Kasumi-1 (cell line): ENCODE measurements at places on chromosomes 16 and 17.

DNA sequence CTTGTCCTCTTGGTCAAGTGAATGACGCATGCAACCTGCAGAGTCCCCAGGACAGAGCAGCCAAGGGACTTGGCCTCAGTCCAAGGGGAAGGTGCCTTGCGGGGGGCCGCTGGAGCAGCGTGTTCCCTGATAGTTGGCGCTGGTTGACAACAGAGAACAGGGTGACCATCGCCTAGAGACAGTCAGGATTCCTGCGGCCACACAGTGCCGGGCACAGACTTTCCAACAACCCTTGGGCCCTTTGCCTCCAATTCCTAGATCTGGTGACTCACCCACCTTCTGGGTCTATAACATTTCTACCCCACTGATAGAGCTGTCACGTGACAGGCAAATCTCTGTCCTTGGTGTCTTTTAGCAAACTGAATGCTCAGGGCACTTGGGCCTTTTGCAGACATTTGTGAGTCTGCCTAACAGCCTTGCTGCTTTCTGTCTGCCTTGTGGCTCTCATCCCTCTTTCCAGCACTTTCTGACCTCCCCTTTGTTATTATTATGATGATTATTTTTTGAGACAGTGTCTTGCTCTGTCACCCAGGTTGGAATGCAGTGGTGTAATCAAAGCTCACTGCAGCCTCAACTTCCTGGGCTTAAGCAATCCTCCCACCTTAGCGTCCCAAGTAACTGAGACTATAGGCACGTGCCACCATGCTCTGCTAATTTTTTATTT lies 11.9 kb upstream of the TEDC2 start:
- no peak for DNase-seq

- no peak for DNase-seq
These were observed 23.2 kb downstream of the ITGB3 start for GRCh38 chr17:47276868-47277267.

GRCh38 chr17:56937687-56938086 lies 23.2 kb downstream of the COIL start:
- no peak for DNase-seq

- peak; percentile 83 for DNase-seq
These were observed 9.0 kb downstream of the NOG start for GRCh38 chr17:56602292-56603130.

DNA sequence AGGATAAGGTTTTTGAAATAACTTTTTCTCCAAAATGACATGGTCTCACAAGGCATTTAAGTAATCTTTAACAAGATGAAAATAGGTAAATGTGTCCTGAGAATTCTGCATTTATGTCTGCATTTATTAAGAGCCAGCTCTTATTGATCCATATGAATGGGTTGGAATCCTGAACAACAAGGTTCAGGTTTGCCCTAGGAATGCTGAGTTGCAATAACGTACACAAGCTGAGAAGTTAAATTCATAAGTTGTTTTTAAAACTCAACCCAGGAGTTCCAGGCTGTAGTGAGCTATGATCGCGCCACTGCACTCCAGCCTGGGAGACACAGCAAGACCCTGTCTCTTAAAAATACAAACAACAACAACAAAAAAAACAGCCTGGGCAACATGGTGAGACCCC lies 28.1 kb downstream of the GLG1 start:
- no peak for DNase-seq

GRCh38 chr17:15891318-15891717 lies 53.6 kb upstream of the ADORA2B start:
- no peak for DNase-seq

- DNase-seq, result no peak
These were observed 320.5 kb upstream of the TNRC6C start for GRCh38 chr17:77637818-77638575.

DNA sequence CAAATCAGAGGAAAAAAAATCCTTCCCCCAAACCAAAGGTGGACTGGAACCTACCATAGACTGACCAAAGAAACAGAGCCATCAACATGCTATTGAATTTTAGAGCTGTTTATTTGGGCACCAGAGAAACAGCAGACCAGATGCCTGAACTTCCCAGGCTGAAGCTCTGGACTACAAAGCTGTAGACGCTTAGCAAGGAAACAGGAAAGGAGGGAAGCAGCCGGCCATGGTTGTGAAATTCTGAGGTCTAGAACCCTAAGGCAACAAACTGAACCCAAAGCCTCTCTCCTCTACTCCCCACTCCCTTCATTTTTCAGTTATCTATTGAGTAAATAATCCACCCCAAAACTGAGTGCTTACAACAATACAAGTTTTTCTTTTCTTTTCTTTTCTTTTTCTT lies 45.4 kb upstream of the MEIOC start:
- DNase-seq, result peak; percentile 74

GRCh38 chr17:68533887-68534694 lies 21.9 kb downstream of the PRKAR1A start:
- DNase-seq, result peak; percentile 47

GRCh38 chr17:4843321-4844000 lies 10.3 kb downstream of the MINK1 start:
- no peak for DNase-seq

DNA sequence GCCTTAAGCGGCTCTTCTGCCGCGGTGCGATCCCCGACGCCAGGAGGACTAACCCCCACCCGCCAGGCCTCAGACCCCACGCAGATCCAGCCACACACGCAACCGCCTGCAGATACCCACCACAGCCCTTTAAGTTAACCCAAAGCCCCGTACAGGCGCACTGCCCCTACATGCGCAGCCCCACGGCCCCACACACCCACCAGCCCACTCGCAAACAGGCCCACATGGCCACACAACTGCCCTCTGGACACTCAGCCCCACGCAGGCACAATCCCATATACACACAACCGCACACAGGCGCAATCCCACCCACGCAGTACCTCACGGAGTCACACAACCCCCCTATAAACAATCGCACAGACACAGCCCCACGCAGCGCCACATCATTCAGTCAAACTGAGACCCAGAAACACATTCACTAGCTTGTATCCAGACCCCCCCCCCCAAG lies 41.7 kb downstream of the RAI1 start:
- no peak for DNase-seq

DNA sequence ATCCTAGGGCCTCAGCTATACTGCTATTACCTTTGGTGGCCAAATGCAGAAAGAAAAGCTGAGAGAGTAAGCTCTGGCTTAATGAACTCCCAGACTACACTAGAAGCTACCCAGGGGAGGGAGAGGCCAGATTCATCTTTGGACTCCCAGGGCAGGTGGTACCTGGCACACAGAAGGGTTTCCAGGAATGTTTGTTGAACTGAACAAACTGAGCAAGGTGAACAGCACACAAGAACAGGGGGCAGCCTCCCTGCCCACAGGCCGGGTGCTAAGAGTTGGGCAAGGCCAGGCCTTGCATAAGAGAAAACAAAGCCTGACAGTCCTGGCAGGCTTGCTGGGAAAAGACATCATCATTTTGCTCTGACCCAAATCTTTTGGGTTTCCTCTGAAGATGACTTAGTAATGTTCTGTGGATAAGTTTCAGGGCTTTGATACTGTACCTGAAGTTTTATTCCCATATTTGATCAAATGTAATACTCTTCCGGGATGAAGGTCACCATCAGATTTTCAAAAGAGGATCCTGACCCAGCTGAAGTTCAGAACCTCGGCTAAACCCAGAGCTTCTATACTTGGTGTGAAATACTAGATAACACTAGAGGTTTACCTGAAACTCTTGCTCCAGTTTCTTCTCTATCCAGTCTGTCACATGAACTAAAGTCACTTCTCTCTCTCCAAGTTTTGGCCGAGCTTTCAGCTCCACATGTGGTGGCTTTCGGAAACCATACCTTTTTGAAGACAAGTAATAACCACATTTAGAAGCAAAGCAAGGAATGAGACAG lies 20.5 kb upstream of the ERN1 start:
- no peak for DNase-seq

- DNase-seq, result no peak
These were observed 515 bp downstream of the CBFA2T3 start for GRCh38 chr16:88976366-88977017.

GRCh38 chr16:49467540-49468372 lies 94.2 kb downstream of the C16orf78 start:
- no peak for DNase-seq

DNA sequence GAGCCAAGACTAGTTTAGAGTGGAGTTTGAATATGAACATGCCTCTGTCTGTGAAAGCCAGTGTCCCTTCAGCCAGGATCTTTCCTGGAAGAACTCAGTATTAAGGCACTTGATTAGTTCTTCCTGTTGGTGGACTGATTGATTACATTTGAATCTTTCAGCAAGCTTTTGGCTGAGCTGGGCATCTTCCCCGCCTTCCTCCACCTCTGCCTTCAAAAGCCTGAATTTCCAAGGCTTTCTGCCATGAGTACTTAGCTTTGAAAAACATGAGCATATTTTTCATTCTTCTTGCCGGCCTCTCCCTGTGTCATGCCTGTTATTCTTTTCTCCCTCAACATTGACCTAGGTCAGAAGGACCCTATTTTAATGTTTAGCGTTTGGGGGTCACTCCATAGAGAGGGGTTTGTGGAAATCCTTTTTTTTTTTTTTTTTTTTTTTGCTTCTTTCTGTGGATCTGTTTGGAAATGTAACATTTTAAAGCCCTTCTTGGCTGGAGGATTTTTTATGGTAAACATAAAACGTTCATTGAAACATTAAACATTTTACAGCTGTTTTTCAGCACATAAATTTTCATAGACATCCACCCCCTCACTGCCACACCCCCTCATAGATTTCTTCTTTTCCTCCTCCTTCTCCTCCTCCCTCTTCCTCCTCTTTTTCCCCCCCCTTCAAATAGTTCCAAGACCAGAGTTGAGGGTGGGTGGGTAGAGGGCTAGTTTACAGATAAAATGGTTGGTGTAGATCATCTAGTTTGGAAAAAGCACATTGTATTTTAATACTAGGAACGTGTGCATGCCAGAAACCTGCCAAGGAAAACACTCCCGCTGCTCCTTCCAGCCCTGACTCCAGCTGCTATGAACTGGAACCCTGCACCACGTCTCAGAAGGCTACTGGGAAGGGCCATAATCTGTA lies 645.9 kb downstream of the WWOX start:
- no peak for DNase-seq

DNA sequence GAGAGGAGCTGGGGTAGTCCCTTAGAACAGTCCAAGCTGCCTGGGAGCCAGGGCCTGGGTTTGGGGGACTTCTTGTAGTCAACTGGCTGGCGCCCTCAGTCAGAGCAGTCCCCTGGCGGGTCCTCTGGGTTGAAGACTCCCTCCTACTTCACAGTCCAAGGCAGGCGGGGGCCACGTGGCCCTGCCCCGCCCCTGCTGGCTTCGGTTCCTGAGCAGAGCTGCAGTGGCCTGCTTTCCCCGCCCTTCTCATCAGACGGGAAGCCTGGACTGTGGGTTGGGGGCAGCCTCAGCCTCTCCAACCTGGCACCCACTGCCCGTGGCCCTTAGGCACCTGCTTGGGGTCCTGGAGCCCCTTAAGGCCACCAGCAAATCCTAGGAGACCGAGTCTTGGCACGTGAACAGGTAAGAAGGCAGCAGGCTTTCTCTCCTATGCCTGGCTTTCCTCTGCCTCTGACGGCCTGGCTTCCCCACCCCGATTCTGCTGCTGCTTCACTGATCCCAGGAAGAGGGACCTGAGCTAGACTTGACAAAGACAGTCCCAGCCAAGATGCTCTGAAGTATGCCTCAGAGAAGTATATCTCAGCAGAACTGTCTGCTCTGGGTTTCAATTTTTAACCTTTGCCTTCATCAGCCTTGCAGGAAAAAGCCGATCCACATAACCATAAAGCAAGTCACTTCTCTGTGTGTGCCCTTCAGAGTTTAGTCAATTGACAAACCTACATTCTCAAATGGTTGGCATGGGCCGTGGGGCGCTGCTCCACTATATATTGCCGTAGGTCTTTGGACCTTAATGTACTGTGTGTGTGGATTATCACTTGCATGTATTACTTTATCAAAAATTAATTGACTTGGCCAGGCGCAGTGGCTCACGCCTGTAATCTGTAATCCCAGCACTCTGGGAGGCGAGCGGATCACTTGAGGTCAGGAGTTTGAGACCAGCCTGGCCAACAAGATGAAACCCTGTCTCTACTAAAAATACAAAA lies 56.3 kb downstream of the SF3B3 start:
- no peak for DNase-seq

DNA sequence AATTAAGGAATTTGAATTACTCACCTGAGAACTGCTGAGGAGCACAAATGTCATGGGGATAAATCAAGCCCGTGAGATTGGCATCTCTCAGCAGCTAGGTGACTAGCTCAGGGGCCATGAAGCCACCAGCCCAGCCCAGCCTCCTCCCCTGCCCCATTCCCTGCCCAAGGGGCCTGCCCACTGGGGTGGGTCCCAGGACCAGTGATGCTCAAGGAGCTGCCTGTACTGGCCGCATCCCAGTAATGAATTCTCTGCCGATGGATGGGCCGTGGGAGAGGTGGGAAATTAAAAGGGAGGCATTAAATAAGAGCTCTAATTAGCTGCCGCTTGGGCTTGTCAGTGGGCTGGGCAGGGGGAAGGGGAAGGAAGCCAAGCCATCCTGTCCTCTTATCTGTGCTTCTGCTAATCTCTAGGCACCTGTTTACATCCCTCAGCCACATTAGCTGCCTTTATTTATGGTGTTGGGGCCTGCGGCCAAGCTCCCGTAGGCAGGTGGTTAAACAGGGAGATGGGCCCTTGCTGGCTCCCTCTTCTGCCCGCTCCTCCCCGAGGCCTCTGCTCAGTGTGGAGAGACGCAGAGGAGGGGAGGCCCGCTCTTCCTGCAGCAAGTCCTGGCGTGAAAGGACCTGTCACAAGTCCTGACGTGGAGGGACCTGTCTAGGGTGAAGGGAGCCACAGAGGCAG lies 48.8 kb downstream of the PIPOX start:
- no peak for DNase-seq

- DNase-seq, result peak; percentile 67
These were observed 935 bp downstream of the USP32 start for GRCh38 chr17:60390925-60391470.

DNA sequence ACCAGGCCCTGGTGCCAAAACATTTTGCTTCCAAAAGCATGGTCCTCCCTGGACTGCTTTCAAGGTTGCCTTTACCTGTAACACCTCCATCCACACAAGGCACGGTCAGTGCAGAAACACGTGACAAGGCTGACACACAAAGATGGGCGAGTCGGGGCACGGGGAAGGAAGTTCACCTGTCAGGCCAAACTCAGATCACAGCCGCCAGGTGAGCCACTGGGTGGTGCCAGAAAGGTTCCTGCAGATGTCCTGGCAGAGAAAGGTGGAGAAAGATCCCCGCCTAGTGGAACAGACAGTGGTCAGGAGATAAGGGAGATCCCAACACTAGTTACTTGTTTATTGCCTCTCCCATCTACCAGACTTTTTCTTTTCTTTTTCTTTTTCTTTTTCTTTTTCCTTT lies 155.3 kb downstream of the AIPL1 start:
- DNase-seq, result no peak

- no peak for DNase-seq
These were observed 144.8 kb downstream of the KCNJ2 start for GRCh38 chr17:70314096-70314495.
